ENCODE measurements at places on chromosomes 3 and 15.

GRCh38 chr3:8629151-8630021 lies 15.2 kb downstream of the SSUH2 start:
- no peak for DNase-seq

- DNase-seq, result no peak
Measured at GRCh38 chr3:102057781-102058421, 208.6 kb downstream of the NFKBIZ start.

DNA sequence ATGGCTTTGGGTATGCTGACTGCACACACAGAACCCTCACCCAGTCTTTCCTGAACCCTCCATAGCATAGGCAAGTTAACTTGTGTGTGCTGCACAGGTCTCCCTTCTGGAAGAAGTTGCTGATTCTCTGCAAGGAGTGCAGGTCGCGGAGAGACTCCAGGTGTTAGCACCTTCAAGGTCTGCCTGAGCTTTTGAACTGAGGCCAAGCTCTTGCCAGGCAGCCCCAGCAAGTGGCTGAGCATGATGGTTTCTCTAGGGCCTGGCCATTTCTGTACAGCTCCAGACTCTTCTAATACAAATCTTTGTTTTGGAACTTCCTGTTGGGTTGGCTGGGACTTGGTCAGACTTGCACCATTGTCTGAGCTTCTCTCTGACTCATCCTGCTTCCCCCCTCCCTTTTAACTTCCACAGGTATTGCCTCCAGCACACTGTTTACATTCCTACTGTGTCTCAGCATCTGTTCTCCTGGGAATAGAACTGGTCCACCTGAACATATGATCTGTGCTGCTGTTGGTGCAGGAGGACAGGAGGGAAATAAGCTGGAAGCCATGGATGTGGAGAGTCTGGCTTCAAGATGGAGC lies 53.3 kb downstream of the KY start:
- DNase-seq, result no peak

DNA sequence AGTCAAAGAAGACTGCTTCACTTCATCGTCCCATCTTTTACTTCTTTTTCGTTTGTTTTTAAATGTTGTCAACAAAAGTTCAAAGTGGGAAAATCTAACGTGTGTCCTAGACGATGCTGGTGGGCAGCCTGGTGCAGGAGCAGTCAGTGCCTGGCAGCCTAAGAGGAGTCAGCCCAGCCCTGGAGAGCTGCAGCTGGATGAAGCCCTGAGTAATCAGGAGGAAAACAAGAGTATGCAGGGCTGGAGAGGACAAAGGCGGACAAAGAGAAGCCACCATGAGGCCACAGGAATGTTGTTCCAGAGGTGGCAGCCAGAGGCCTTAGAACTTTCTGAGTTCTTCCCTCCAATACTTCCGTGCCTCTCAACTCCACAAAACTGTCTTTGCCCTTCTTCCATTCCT lies 5.7 kb downstream of the ADAMTS17 start:
- DNase-seq, result no peak

DNA sequence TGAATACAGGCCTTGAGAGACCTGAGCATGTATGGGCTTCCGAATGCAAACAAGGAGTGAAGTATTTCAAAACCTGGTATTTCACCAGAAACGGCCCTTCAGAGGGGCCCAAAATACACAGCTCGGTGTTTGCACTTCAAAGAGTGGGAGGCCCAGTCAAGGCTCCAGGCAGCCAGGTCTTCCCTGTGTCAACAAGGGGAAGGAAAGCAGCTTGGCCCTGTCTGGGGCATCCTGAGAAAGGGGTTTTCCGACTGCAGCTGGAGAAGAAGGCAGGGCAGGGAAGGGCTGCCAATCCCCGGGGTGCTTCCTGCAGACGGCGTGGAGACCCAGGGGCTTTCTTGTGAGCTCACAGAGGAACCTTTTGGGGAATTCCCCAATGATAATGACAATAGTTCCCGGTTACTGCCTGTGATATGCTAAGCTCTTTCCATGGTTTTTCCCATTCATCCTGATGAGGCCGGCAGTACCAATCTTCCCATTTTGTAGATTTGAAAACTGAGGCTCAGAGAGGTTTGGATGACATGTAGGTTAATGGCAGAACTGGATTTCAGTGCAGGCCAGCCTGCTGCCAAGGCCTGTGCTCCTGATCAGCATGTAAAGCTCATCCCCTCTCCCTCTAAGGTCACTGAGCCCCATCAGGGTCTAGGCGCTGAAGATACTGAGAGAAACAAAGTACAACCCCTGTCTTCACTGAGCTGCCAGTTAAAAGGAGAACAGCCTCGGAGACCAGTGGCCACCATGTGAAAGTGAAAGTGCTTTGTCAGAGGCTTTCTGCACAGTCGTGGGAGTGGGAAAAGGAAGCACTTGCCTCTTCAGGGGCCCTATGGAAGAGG lies 43.0 kb upstream of the TLE3 start:
- no peak for DNase-seq

GRCh38 chr15:72562386-72562785 lies 88.3 kb downstream of the ARIH1 start:
- no peak for DNase-seq

DNA sequence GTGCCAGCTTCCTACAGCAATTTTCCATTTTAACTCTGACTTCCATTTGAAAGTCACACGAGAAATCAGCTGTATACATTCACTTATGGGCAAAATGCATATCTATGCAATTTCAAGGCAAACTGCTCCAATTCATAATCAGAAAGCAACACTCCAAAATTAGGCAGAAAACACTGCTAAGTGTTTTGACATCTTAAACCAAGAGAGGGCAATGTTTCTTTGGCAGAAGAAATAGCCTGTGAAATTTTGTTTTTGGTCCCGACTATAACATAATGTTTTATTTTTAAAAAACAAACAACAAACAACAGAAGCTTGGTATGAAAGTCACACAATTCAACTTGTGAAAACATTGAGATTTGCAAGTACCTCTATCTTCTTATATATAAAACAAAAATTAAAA lies 42.6 kb downstream of the GOLIM4 start:
- no peak for DNase-seq

DNA sequence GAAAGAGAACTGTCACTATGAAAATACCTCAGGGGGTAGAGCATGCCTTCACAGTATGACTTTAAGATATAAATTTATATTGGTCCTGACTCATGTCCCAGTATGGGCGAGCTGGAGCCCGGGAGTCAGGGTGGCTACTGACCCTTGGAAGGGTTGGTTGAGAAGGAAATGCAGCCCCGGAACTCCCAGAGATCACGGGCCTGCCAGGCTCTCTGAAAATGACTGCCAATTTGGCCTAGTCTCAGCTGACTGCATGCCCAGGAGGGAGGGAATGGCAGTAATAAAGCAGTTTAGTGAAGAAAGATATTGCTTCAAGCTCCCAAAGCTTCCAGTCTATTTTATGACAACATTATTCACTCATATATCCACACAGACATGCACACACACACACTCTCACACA lies 299.0 kb downstream of the NR2F2 start:
- DNase-seq, result no peak

DNA sequence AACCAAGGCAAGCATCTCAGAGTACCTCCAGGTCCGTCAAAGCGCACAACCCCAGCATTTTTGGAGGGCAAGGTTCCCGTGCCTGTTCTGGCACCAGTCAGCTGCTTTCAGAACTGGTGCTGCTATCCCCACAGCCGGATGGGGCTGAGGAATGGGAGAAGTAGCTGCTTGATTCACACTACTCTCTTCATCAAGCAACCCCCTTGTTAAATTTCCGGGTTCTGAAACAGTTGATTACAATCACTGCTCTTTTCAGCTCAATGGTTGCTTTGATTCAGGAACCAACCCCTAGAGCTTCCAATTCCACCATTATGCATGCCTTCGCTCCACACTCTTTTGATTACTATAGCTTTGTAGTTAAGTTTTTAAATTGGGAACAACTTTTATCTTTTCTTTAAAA lies 12.3 kb upstream of the UBA7 start:
- no peak for DNase-seq

DNA sequence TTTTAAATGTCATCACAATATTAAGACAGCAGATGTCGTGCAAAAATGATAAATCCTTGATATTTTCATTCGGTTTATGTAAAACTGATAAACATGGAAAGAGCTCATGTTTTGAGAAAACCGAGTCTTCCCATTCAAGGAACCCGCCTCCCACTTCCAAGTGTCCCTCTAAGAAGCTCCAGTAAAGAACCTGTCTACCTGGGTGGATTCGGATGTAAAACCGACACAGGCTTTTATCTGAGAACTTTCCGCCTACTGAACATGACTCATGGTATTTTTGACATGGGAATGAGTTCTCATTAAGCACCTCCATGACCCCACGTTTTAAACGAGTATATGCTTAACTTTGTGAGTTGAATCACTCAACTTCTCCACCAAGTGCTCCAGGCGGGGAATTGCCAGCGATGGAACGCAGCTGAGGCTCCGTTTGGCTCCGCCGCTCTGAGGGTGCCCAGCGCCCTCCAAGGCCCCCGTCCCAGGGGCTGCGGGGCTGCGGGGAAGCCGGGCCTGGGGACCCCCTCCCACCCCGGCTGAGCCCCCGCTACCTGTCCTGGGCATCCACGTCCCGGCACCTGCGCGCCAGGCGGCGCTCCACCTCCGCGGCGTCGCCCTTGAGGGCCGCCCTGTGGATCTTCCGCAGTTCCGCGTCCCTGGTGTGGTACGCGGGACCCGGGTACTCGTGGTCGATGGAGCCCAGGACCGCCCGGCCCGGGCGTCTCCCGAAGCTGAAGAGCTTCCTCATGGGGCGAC lies 119.9 kb downstream of the LMLN start:
- DNase-seq, result no peak

DNA sequence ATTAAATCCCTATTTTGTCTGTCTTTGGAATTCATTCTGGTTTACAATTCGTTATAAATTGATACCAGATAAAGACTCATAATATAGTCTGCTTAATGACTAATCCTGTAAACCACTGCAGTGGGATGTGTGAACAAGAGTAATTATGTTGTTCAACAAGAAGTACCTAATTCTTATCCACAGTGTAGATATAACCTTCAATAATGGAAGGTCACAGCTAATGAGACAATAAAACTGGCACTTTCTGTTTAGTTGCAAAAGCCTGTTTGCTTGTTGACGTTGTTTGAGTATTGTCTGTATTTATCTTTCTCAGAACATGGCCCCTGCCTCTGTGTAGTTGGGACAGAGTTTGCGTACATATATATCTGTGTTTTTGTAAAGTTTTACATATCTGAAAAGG lies 26.7 kb downstream of the PIAS1 start:
- peak; percentile 48 for DNase-seq

DNA sequence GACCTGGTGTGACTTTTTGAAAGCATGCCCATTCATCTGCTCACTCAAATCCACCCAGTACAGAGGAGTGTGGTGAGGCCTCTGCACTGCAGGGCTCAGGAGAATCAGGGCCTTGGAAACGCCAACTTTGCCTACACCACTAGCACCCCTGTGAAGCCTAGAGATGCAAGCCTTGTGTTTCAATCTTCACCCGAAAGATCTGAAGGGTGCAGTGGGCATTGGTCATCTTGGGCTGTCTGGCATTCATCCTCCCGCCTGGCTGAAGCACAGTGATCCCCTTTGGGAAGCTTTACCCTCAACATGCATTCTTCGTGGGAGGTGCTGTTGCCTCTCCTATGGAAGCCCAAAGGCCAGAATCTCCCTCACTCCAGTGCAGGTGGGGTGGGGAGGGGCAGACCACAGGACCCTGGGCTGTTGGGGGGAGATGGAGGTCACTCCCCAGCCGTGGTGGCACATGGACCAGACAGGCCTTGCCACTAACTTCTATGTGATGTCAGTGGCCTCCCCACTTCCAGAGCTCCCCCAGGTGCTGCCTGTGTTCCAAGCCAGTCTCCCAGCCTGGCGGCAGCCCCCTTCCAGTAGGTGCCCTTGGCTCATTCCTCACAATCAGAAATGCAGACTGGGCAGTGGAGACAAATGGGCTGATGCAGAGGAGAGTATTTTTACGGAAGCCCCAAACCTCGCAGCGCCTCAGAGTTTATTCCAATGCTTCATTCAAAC lies 92.5 kb downstream of the ADAMTS17 start:
- no peak for DNase-seq

GRCh38 chr3:123314359-123315270 lies 112.9 kb downstream of the SEC22A start:
- peak; percentile 30 for DNase-seq

DNA sequence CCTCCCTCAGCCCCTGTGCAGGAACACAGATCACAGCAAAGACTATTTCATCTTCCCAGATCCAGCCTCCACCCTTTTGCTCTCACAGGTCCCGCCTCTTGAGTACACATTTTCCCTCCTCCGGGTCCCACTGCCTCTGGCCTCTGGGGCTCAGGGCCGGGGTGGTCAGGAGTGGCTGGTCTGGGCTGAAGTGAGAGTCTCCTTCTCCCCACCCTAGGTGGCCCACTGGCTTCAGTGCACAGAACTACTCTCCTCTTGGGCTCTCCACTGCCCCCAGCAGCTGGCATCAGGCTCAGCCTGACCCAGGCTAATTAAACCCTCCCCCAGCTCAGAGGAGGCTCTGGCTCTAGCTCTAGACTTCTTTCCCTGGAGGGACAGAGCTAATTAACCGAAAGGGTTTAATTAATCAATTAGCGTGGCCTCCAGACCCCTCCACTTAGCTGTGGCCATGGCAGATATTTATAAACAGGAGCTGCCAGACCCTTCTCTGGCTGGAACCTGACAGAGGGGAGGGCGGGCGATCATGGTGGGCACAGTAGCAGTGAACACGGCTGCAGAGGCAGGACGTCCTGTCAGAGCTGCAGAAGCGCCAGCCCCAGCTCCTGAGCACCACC lies 15.1 kb downstream of the DUSP7 start:
- no peak for DNase-seq

DNA sequence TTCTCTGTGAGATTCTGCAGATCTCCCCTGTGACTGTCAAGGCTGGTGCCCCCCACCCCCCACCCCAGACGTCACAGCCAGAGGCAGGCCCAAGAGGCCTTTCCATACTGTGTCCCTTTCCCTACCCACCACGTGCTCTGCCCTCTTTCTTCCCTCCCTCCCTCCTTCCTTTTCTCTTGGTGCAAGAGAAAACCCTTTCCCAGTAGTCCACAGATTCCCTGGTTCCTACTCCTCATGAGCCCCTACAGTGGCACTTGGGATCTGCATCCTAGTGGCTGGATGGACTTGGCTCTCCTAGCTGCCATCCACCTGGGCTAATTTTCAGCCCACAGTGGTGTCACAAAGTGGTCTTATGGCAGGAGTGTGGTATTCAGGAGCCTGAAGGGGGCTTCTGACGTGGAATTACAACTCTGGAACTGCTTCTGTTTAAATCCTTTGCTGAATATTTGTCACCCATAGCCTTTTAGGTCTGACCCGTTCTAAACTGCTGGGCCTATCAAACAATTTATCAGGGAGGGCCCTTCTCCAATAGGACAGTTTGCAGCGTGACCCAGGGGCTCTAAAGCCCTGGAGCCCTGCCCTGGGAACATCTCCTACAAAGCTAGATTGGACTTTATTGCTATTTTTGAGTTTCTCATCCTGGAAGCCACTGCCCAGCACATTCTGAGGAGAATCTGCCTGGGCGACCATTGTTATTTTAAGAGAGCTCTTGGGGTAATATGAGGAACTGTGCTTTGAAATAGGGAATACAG lies 35.3 kb downstream of the KLF13 start:
- no peak for DNase-seq

GRCh38 chr3:121330118-121330517 lies 215.7 kb downstream of the POLQ start:
- DNase-seq, result no peak

Measured in NCI-H748 treated with DMSO at 0.1 percent for 48 hours (cell line).